H54 (cell line): ENCODE measurements at places on chromosomes 3 and 15.

DNA sequence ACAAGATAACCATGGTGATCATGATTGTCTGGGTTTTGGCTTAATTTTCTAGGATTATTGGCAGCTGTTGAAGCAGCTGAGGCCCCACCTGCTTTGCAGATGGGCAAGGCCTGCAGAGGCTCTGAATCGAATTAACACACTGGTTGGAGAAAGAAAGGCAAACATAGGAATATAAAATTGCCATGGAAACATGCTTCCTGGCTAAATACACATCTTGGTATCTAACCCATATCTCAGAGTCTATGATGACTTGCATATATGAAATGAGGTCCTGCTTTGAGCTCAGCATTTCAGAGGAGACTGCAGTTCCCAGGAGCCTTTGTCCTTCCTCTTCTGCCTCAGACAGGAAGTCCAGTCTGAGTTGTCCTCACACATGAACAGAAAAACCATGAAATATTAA is 24.3 kb upstream of the SV2B start:
- no peak for DNase-seq

DNA sequence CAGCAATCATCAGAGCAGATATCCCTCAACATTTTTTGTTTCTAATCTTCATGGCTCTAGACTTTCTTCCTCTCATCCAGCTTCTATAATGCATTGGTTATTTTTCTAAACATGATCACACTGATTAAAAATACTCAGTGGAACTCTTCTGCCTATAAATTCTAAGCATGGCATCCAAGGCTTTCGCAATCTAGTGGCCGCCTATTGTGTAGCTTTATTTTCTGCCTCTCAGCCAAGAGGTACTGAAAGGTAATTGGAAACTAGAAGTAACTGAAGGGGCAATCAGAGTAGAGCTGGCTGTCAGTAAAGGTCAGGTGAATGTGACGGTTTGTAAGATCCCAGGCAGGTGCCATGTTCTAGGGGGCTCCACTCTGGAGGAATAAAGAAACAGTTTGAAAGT is 33.4 kb downstream of the OXSM start:
- DNase-seq: no peak

DNA sequence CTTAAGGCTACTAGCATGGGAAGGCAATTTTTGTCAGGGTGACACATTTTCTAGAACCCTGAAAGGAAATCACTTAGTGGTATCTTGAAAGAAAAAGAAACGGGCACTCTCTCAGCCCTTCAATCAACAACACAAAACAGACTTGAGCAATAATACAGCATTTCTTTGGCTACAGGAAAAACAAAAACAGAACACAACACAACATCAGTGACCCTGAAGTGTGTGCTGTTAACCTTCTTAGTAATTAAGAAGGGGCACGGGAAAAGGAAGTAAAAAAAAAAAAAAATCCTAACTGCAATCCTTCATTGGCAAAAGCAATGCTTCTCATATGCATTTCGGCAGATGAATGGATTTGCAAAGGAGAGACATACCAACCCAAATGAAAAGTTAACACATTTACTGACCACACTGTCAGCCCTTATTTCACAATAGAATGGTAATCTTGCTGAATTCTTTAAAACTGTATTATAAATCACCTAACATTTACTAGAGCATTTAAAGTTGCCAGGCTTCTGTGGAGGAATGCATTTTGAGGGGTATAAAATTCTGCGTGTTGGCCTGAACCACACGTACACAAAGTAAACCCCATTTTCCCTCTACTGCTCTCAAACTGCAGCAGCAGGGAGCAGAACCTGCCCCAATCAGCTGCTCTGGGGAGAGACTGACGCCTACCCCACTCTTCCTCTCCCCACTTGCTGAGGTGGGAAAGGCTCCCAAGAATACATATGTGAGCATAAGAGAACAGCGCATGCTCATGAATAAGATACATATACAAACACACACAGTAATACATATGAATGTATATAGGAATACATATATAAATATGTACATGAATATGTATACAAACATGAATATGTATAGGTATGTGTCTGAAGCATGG is 198.5 kb downstream of the FOXP1 start:
- DNase-seq: no peak

- peak; percentile 38 for DNase-seq
Observed at GRCh38 chr3:192130534-192131132, 596.7 kb downstream of the FGF12 start.

- no peak for DNase-seq
Observed at GRCh38 chr3:127066635-127067034, 83.7 kb downstream of the PLXNA1 start.

DNA sequence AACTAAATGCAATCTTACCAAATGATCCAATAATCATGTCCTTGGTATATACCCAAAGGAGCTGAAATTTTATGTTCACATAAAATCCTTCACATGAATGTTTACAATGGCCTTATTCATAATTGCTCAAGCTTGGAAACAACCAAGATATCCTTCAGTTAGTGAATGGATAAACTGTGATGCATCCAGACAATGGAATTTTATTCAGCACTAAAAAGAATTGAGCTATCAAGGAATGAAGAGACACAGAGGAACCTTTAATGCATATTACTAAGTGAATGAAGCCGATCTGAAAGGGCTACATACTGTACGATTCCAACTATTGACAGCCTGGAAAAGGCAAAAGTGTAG is 168.4 kb downstream of the PDE8A start:
- DNase-seq: no peak

DNA sequence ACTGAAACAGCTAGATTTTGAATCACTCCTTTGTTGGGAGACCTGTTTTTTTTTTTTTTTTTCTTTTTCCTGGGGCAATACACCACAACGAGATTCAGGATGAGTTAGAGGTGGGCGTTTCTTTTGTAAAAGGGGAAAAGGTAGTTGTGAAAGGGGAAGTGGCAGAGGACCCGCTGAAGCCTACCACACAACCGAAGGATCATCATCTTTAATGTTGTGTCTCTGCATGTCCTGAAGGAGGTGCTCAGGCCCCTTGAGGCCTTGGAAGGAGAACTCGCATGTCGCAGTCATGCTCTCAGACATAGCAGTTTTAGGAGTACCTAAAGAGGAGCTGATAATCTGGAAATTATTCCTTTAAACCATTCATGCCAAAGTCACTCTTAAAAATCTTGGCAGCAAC is 137.9 kb upstream of the LRIG1 start:
- no peak for DNase-seq

DNA sequence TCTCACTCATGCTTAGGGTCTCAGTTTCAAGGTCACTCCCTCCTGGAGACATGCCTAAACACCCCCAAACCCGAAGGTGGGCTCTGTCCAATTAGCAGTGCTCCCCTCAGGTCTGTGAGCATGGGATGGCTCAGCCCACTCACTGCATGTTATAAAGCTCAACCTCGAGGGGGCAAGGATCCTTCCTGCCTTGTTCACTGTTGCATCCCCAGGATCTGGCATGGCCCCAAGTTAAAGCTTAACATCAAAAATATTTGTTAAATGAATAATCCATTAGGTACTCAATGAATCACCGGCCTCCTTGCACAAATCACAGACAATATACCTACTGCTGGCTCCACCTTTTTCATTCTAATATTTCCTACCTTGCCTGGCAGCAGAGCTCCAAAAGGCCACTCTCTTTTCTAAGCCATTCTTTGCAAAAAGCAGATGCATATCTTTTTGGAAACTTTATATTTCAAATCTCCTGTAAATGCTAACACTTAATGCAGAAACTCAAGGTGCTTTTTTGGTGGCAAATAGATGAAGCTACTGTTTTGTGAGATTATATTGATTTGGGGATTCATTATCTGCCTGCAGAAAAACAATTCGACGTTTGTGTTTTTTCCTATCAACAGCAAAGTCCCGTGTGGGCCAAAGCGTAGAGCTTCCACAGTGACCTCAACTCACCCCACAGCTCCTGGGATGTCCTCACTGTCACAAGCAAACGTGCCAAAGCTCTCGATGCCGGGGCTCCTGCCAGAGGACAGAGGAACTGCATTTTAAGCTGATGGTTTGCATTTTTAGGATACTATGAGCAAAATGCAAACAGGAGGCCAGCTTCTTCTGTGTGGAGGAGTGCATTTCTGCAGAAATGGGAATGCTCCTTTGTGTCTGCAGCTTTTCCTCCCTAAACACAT is 35.4 kb downstream of the PCOLCE2 start:
- peak; percentile 20 for DNase-seq

DNA sequence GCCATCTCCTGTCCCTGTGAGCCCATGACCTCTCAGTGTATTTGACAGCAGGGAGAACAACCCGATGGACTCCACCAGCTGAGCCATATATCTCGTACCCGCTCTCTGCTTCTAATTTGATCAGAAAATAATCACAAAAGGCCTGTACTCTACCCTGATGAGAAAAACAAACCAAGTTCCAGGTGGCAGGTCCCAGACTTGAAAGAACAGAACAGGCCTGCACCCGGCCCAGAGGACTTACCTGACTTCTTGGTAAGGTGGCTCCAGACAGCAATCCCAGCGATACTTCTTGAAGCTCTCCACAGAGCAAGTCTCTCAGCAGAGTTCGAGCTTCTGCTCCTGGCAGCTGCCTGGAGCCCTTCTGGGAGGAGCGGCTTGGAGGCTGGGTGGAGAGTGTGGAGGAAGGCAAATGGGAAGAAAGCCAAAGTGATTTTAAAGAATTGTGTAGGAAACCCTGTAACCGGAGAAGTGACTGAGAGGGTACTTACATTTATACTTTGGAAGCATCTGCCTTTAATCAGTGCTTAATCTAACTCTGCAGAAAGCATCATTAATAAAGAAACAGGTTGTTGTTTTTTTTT is 91.6 kb downstream of the SCN11A start:
- no peak for DNase-seq

DNA sequence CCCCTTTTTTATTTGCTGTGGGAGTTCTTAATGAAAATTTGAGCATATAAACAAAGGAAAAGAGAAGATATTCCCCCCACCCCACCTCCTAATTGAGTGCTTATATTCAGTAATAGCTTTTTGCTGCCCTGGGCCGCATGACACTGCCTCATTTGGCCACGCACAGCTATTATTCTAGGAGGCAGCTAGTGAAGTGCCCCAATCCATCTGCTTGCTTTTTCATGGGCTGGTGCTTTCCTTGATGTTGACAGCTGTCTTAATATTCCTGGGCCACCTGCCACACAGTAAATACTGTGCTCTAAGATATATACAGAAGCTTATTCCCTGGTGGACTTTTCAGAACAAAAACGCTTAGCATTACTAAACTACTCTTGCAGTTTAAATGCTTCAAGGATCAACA is 3.8 kb upstream of the CRYBG3 start:
- no peak for DNase-seq

- DNase-seq: peak; percentile 46
Observed at GRCh38 chr3:56988458-56989168, 71.9 kb upstream of the SPATA12 start.

DNA sequence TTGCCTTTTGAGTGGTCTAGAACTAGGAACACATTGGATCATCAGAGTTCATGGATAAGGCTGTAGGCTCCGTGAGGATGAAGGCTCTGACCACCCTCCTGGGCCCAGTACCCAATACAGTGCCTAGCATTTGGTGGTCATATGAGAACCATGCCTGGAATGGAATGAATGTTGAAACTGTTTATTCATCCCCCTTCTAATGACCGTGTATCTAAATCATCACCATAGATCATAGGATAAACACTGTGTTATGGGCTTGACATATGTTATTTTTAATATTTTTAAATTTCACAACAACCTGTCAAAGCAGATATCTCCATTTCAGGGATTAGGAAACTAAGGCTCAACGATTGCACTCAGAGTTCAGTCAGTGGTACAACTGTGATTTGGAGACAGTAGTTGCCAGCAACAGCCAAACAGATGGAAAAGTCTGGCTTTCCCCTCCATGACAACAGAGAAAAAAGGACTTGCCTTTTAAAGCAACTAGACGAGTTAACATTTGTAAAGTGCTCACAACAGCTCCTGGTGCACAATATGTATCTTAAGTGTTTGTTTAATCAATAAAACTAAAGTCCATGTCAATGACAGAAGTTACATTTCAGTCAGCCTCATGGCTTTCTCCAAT is 89.6 kb downstream of the TMEM266 start:
- no peak for DNase-seq

- DNase-seq: no peak
Observed at GRCh38 chr3:111103807-111104206, 32.2 kb downstream of the NECTIN3 start.

- DNase-seq: no peak
Observed at GRCh38 chr3:122325769-122326168, 721 bp downstream of the CSTA start.

GRCh38 chr15:58748040-58748851 is 1.3 kb downstream of the ADAM10 start:
- DNase-seq: no peak

- no peak for DNase-seq
Observed at GRCh38 chr15:93035953-93036810, 52.8 kb downstream of the RGMA start.

DNA sequence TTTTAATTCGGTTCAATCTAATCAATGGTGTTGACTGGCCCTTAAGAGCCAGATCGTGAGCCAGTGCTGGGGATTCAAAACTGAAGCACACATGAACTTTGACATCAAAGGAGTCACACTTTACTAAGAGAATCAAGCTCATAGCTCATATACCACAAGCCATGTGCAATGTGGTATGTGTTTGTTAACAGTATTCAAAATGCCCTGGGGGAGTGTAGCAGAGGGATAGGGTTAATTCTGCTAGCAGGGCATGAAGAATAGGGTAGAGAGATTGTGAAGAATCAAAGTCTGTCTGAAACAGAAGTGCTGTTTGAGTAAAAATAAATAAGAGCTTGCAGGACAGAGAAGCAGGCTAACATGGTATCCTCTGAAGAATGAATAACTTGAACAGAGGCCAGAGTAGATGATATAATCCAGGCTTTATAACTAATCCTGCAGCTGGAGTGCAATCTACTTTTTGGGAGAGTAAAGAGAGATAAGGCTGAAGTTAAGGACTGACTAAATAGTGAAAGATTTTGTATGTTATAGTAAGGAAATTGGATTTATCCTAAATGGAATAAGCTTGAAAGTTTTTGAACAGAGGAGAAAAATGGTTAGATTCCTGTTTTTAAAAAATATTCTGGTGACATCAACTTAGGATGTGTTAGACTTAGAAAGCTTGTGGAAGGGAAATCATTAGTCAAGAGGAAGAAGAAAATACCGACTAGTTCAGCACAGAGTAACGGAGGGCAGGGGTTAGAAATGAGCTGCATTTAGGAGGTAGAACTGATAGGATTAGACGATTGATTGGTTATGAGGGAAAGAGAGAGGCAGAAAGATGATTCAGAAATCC is 292.0 kb downstream of the NFKBIZ start:
- no peak for DNase-seq

GRCh38 chr3:187044206-187044605 is 95.1 kb downstream of the RPL39L start:
- DNase-seq: no peak

DNA sequence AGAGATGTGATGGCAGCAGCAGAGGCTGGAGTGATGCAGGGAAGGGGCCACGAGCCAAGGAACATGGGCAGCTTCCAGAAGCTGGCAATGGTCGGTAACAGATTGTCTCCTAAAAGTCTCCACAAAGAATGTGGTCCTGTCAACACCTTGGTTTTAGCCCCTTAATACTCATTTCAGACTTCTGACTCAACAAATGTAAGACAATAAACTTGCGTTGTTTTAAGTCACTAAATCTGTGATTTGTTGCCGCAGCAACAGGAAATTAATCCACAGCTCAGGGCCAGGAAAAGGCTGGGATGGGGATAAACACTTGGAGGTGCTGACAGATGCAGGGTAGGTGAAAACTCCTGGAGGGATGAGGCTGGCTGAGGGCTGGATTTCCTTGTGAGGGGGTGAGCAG is 69.9 kb downstream of the OXNAD1 start:
- no peak for DNase-seq
